K562 (cell line): ENCODE measurements at places on chromosomes 7 and 10. TPM values are rescaled to one million over a fixed set of nuclear protein-coding genes. Genes with fewer than 3 reads are reported as not detected.

DNA sequence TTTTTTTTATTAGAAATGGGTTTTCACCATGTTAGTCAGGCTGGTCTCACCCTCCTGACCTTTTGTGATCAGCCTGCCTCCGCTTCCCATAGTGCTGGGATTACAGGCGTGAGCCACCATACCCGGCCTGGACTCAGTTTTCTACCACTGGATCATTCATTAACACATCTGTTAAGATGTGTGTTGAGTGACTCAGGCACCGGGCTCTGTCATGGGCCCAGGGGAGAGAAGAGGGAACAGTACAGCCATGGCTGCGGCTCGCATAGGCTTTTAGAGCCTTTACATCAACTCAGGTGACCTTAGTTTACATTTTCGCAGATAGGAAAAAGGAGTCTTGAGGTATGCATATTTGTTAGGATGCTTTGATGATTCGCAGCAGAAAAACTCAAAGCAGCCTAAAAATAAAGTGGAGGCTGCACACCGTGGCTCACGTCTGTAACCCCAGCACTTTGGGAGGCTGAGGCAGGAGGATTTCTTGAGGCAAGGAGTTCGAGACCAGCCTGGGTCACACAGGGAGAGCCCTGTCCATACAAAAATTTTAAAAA lies 3.1 kb upstream of the ARPC1B start:
- H3K27ac ChIP-seq = no peak overlapping the region
- H3K27me3 ChIP-seq = no peaks in the 10 kb centered on the region
- peaks cover 14% of the 10 kb centered on the region for H3K36me3 ChIP-seq
- no peak for DNase-seq
- H3K4me1 ChIP-seq = peaks cover 28% of the 10 kb centered on the region
- no peak overlapping the region for H3K4me3 ChIP-seq

DNA sequence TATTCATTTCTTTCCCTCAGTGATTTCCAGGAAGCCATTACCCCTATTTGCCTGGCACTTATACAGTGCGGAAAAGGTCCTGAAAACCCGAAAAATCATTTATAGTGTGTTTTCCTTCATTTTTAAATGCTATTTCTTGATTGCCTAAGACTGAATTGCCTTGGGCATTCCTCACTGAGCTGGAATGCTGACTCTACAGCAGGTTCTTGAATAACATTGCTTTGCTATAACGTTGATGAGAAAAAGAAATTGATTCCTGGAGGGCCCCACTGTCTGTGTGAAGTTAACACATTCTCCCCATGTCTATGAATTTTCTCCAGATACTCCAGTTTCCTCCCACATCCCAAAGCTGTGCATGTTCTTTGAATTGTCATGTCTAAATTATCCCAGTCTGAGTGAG lies 308.5 kb downstream of the EXOC4 start:
- no peaks in the 10 kb centered on the region for H3K4me1 ChIP-seq
- no peak for DNase-seq
- no peaks in the 10 kb centered on the region for H3K27me3 ChIP-seq
- no peak overlapping the region for H3K4me3 ChIP-seq
- no peak overlapping the region for H3K27ac ChIP-seq

DNA sequence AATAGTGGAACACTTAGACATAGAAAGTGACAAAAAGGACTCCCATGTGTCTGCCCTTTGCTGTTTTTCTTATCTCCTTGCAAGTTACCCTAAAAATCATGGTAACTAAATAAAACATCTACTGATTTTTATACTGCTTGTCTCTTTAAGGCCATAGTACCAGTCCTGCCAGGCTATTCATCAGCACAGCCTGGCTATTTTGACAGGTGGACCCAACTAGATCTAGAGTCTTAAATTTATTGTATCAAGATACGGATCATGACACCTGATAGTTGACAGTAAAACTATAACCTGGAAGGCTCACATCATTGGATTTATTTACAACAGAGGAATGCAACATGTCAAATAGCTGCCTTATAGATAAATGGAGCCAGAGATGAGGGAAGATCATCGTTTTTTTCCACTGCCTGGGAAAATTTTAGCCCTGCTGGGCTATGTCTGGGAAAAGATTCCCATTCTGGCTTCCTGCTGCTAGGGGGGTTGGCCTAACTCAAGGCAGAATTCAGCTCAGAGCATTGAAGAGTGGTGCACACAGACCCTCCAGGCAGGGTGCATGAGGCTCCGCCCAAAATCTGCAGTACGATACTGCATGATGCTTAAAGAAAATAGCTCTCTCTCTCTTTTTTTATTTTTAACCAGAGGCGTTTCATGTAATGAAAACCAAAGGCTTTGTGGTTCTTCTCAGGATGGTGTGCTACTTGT lies 292.0 kb upstream of the FZD8 start:
- no peak overlapping the region for H3K4me3 ChIP-seq
- DNase-seq = no peak
- H3K27ac ChIP-seq = no peak overlapping the region
- H3K36me3 ChIP-seq = no peaks in the 10 kb centered on the region

DNA sequence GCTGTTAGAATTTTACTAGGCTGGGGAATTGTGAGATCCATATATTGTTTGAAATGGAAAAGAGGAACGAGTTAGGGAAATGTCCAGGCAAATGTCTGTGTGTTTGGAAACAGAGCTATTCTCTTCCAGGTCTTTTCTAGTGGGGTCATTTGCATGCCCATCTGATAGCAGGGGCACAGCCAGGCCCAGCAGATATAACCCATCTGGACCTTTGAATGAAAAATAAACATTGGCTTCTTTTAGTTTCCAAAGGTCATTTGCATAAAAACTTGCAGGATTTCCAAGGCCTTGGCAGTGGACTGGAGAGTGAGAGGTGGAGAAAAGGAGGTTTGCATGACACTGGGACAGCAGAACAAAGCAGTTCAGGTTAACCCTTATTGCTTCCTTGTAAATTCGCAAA lies 188.0 kb upstream of the GPR26 start:
- no peak overlapping the region for H3K27ac ChIP-seq
- no peaks in the 10 kb centered on the region for H3K36me3 ChIP-seq
- no peak for DNase-seq

DNA sequence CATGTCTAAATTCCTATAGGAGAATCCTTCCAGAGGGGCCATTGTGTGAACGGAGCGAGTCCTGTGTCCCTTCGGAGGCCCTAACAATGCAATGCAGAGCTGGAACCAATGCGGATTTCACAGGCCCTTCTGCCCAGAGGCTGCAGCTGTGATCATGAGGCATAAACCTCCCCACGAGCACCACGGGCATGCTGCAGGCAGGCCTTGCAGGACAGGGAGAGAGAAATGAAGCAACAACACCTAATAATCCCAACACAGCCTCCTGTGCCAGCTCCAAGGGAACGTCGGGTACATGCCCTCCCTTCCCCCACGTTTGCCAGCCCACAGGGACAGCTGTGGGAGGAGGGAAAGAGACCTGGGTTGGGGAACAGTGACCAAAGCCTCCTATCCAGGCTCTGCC lies 74.4 kb downstream of the TNS3 start:
- no peaks in the 10 kb centered on the region for H3K36me3 ChIP-seq
- DNase-seq = no peak
- H3K4me3 ChIP-seq = no peak overlapping the region
- H3K27me3 ChIP-seq = peaks cover 13% of the 10 kb centered on the region
- H3K27ac ChIP-seq = no peak overlapping the region
- no peaks in the 10 kb centered on the region for H3K4me1 ChIP-seq

ZSCAN25 gene
- total RNA-seq = 15.7 and 18.4 TPM in 2 replicates

DNA sequence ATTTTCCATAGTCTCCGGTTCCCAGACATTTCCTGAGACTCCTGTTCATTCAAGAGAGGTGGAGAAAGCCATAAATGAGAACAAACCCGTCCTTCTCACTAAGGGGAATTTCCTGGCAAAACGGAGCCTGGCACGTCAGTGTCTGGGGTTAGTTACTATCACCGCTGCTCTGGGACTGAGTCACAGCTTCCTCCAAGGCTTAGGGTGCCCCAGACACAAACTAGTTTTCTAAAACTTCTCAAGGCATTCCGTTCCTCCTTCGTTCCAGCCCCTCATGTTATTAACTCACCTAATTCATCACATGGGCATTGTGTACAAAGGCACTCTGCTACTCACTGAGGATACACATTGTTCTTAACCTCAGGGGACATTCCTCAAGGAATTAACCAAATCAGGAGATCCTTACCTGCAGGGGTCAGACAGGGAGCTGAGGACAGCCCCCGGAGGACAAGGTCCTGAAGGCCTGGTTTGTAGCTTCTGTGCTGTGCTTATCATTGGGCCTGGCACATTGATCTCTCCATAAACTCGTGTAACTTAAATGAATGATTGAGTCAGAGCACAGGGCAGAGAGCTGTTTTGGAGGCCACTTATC lies 103.0 kb upstream of the KLF6 start:
- H3K4me3 ChIP-seq = no peak overlapping the region
- H3K27ac ChIP-seq = no peak overlapping the region
- no peaks in the 10 kb centered on the region for H3K36me3 ChIP-seq
- peaks cover 7% of the 10 kb centered on the region; the same call in 1 of the 2 replicates for H3K4me1 ChIP-seq

- DNase-seq = no peak
- no peaks in the 10 kb centered on the region for H3K4me1 ChIP-seq
- H3K36me3 ChIP-seq = no peaks in the 10 kb centered on the region
- H3K27ac ChIP-seq = no peak overlapping the region
- no peak overlapping the region for H3K4me3 ChIP-seq
Observed at GRCh38 chr10:130914367-130914766, 397.2 kb downstream of the TCERG1L start.

- H3K27ac ChIP-seq = no peak overlapping the region
- peaks cover 59% of the 10 kb centered on the region for H3K27me3 ChIP-seq
- peaks cover 4% of the 10 kb centered on the region; the same call in 1 of the 2 replicates for H3K4me1 ChIP-seq
- no peak overlapping the region for H3K4me3 ChIP-seq
- DNase-seq = no peak
Observed at GRCh38 chr7:128931965-128932861, 5.5 kb upstream of the IRF5 start.
